ENCODE measurements at places on chromosomes 7 and 10.

DNA sequence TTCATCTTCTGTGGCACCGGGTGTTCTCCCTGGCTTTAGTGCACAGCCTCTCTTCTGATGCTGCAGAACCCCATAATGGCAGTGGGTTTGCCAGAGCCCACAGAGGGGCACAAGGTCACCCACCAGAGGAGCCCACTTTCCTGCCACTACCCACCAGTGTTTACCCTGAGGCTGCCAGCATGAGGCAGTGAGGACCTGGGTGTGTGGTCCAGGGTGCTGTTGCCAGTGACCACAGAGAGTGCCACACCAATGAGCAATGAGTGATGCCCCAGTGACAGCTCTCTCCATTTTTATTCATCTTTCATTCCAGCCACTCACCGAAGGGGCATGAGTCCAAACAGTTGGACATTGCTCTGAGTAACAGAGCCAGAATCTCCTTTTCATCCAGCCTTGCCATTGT is 34.8 kb downstream of the MTURN start:
- DNase-seq, result no peak

DNA sequence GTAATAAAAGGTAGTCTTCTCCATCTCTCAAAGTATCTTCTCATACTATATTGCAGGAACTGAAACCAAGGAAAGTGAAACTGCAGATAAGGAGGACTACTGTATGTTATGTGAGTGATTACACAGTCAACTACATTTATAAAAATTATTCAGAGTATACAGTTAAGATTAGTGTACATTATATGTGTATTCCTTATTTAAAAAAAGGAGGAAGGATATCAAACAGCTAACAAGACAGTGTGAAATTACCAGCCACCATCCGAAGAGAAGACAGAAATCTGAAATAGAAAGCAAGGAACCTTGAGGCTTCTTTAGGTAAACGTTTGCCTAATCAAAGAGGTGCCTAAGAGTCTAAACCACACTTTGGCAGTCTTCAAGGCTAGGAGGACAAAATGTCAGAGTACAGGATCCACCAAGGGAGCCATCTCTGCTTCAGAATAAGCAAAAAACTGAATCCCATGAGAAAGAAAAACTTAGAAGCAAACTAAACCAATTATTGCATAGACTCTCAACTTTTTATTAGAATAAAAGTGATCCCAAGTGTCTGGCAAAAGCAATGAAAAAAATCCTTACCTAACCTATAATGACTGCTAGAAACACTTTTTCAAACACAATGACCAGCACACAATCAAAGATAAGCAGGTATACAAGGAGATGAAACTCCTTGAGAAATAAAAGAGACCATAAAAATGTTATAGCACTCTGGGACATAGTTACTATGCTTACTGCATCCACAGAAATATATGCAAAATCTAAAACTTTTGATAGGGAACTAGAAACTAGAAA is 6.4 kb downstream of the USP6NL start:
- no peak for DNase-seq

DNA sequence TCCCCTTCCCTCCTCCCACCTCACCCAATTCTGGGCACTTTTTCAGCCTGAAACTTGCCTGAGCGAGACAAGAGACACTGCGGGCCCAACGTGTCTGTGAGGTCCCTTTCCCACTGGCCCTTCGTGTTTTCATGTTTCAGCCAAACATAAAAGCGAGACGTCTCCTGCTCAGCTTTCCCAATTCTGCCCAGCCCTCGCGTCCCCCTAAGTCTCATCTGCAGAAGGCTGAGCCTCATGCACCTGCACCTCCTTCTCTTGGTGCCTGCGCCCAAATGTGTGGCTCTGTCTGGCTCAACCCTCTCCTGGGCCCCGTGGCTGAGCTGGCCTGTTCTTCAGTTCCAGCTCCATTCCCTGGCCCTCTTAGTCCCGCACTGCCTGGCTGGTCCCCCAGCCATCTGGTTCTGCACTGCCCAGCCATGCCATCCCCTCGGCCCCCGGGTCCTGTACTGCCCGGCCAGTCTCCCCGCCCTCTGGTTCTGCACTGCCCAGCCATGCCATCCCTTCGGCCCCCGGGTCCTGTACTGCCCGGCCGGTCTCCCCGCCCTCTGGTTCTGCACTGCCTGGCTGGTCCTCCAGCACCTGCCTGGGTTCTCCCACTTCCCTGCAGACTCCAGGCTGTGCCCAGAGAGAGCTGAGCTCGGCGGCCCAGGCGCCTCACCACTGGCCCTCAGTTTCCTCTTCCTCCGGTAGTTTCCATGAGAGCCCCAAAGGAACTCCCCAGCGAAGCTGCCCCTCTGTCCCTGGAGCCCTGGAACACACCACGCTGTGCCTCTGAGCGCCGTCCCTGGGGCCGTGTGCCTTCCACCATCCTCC is 224.1 kb downstream of the DNAJB6 start:
- DNase-seq, result no peak

GRCh38 chr10:24680647-24681524 is 42.8 kb downstream of the ARHGAP21 start:
- DNase-seq, result no peak

GRCh38 chr10:89202033-89202425 is 5.1 kb downstream of the CH25H start:
- DNase-seq, result no peak

DNA sequence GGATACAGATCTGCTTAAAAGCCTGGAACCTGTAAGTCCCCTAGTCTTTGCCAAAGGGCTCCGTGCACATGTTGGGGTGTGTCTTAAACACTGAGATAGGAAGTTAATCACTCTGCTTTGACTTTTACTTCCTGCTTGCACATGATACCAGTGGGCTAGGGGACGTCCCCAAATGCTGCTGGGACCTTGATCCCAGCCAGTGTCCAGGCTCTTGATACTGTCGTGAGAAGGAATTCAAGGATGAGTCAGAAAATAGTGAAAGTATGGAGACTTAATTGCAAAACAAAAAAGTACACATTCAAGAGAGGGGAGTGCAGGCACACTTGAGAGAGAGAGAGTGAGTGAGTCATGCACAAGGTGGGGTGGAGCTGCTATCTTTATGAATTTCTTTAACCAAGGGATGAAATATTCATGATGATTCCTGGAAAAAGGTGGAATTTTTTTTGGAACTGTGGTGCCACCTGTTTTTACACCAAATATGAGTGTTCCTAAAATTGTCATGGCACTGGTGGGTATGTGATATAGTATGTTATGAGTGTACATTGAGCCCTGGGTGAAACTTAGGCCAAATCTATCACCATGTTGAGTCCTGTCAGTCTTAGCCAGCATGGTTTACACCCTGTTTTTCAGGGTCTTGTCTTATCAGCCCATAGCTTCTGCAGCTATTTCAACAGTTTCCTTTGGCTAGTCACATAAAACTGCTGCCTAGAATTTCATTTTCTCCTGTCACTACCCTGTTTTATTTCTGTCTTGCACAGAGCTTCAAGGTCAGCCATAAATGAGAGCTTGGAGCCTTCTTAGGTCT is 88.3 kb upstream of the CYP26C1 start:
- no peak for DNase-seq

DNA sequence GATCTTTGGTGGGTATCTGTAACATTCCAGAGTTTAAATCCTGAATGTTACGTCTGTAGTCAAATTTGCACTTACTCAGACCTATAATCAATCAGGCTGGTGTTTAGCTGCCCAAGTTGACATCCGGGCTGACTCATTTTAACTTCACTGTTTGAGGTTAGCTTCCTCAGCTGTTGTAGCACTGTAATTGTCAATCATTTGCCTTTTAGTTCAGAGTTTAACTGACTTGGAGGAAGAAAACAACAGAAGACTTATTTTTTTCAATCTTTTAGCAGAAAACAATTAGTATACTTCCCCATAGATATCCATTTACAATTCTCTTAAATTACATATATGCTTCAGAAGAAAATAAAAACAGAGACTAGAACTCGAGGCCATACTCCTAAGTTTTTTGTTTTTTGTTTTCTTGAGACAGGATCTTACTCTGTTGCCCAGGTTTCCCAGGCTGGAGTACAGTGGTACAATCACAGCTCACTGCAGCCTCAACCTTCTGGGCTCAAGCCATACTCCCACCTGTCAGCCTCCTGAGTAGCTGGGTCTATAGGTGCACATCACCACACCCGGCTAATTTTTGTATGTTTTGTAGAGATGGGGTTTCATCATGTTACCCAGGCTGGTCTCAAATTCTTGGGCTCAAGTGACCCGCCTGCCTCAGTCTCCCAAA is 38.5 kb upstream of the LRRC17 start:
- DNase-seq, result no peak

- no peak for DNase-seq
Measured at GRCh38 chr7:134593530-134594392, 44.9 kb downstream of the AKR1B15 start.

DNA sequence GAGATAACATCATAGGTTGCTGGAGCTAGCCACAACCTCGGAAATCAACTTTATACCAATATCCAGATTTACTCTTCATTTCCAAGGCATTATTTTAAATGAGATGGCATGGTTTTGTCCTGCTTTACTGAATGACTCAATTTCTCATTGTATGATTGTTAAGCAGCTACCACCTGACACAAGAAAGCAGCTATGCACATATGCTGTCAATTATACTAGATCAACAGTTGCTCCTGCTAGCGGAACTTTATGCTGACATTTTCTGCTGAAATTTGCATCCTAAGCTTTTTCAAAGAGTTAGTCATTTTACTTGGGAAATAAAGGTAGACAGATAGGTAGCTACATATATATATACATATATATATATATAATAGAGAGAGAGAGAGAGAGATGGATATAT is 8.9 kb upstream of the CH25H start:
- no peak for DNase-seq

DNA sequence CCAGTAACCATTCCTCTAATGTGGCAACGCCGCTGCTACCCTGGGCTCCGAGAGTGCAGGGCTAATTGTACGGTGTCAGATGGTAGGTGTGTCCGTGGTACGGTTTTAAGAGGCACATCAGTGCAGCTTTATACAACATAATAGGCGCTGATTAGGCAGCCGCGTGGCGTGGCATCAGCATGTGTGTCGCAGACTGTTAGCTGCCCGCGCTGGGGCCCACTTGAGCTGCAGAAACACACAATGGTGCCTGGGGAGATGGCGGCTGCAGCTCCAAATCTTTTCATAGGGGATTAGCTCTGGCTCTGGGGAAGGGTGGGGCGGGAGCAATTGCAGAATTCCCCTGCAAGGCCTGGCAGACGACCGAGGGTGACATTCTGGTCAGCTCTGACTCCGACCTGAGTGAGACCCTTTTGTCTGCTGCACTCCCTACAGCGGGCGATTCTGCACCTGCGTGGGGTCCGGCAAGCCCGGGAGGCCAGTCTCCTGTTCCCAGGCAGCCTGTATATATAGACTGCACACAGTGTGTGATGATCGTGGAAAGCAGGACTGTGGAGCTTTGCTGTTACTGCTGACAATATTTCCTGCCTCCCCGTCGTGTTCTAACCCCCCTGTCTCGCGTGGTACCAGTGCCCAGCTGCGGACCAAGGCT is 722.7 kb upstream of the CELF2 start:
- DNase-seq, result peak; percentile 0

DNA sequence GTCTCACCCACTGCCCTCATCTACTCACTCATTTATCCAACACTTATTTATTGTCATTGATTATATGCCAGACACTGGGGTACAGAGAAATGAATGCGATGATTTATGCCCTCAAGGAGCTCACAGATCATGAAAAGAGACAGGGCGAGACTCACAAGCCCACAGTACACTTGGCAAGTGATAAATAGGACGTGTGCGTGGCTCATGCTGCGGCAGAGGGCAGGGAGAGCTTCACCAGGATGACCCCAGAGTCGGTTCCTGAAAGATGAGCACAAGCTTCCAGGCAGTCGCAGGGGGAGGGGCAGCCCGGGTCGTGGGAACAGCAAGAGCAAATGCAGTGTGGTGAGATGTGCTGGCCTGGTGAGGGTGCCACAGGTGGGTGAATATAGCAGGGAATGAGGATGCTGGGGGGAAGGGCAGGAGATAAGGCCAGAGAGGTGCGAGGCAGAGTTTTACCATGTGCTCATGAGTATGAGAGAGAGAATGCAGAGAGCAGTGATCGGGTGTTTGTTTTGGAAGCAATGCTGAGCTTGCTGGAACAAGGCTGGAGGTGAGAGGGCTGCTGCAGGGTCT is 70.9 kb downstream of the ATXN7L1 start:
- no peak for DNase-seq

- DNase-seq, result peak; percentile 51
Measured at GRCh38 chr7:105877736-105878135, 1.3 kb upstream of the ATXN7L1 start.

DNA sequence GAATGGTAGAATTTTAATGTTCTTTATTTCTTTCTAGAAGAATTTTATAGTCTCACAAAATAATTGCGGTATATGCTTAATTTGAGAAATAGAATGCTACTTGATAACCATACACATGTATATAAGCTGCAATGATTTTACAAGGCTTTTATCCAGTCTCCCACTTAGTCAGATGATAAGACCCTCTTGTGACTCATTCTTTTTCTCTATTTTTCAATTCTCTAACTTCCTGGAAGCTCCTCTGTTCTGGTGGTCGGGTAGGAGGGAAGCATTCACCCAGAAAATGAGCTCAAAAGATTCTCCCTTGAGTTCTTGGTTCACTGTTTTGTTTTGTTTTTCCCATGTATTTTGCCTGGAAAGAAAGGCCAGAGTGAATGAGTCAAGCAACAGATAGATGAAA is 546.6 kb downstream of the INHBA start:
- no peak for DNase-seq

GRCh38 chr10:31064348-31064747 is 32.7 kb upstream of the ZNF438 start:
- no peak for DNase-seq

All from NCI-H69 (cell line).